Stimulated activated CD4-positive, alpha-beta T cell treated with anti-CD3 and anti-CD28 coated beads, Interleukin-1b, Interleukin-23, amount 100 ng/mL, for 1 hour (primary cell): ENCODE measurements at places on chromosomes 1 and 21.

GRCh38 chr1:188027613-188028012 is 1198.9 kb downstream of the PLA2G4A start:
- DNase-seq = no peak

DNA sequence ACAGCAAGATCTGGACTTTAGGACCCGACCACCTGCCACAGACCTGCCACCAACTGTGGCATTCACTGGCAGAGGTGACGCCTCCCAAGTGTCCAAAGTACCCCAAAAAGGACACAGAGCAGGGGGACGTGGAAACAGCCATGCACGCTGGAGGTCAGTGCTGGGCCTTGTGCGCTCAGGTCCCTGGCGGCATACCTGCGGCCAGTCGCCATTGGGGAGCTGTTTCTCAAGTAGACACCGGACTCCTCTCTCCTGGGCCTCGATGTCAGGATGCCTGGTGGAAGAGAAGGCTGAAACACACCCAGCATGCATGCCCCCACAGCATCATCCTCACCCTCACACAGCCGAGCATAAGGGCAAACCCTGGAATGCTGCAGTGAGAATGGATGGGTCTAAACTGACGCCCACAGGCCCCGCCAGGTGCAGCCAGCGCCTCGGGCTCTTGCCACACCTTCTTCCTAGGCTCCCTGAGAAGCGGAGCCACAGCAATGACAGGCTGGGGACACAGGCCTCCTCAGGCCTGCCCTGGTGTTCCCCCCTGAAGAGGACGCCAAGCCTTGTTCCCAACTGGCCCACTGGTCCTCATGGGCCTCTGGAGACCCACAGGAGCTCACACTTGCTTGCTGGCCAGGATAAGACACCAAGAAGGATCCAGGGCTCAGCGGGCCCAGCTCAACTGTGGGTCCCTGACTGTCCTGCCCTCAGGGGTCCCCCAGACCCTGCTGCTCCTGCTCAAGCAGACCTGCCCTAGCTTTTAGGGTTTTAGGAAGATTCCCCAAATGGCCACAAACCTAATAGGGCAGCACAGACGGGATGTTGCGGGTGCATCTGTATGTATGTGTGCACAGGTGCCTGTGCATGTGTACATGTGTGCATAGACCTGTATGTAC is 7.7 kb upstream of the SPATC1L start:
- DNase-seq = no peak

- no peak for DNase-seq
These were observed 29.6 kb downstream of the CHIA start for GRCh38 chr1:111320066-111320879.

DNA sequence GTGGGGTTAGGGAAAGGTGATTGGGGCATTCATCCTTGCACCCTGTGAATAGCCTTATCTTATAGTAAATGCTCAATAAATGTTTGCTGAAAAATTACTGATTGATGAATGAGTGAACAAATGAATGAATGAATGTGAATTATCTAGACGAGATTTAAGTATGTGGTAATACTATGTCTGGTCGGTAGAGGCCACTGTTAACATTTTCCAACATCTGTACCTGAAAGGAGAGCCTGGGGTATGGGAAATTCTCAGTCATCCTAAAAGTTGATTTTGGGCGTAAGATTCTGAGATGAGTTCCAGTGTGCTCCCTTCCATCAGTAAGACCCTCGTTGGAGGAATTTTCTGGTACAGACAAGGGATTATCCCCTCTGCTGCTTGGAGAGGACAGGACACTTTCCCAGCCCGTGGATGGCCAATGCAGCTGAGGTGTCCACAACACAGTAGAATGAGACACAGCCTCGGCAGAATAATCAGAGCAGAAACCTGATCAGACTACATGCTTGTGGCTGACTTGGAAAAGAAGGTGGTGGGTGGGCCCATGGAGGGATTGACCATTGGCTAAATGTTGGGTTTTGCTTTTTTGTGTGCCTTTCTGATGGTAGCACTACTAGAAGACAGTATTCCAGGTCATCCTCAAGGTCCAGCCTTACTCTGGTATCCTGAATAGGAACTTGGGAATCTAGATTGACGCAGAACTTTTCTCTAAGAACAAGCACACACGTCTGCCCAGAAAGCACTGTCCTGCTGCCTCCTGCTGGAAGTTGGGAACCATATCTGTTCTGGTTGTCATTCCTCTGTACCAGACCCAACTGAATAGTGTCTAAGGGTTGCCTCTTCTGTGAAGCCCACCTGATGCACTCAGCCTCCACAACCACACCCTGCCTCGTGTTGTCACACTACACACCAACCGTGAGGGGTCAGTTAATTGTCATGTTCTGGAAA is 262.0 kb downstream of the TNR start:
- DNase-seq = no peak

- no peak for DNase-seq
These were observed 53.1 kb downstream of the SH3GLB1 start for GRCh38 chr1:86757272-86757984.

DNA sequence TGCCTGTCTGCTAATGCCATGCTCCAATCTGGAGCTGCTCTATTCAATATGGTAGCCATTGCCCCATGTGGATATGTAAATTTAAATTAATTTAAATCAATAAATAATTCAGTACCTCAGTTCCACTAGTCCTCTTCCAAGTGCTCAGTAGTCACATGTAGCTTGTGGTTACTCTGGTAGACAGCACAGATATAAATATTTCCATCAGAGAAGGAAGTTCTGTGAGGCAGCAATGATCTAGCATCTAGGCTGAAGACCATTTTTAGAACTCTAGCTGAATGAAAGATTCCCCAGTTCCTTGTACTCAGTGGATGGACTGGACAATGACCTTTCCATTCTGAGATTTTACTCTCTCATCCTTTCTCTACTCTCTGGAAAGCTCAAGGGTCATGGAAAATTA is 25.8 kb upstream of the CAPZB start:
- no peak for DNase-seq

- DNase-seq = no peak
These were observed 15.9 kb upstream of the PEAR1 start for GRCh38 chr1:156877433-156878170.

DNA sequence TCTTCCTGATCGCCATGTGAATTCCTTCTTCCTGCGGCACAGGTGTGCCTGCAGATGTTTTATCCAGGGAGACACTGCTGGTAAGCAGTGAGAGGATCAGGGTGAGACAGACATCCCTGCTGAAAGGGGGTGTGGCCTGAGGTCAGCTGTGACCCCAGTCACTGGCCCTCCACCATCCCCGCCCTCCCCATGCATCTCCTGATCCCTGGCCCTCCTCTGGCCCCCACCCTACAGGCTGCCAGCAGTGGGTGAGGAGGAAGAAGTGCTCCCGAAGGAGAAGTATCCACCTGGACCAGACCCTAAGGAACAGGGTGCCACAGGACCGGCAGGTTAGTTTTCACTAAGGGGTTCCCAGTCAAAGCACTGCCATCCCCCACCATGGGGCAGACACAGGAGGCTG is 85.3 kb downstream of the GLIS1 start:
- no peak for DNase-seq

DNA sequence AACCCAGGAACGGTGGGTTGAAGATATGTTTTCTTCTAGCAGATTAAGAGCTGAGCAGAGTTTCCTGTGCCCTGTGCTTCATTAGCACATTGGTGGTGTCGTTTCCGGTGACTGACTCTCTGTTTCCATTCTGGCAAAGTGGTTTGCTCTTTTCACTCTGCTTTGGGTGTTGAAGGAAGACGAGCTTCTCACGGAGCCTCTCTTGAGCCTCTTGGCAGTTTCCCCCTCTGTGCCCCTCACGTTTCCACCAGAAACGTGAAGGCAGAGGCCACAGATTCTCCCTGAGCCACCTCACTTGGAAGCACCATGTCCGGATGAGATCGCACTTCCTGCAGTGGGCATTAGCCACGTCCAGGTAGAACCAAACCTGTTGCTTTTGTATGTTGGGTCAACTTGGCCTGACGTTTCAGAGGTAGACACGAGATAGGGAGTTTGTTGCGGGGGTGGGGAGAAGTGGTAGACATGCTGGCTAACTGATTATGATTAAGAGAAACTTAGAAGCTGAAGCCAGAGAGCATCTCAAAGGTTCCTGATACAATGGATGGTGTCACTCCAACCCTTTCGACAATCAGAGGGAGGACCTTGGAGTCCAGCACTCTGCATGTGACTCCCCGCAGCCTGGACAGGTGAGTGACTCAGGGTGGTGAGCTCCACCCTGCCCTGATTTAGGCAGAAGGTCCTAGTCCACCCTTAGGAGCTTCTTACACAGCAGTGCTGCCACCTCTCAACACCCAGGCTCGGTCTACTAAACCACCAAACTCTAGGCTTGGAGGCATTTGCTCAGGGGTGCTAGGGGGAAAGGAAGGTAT is at the start of gene LAX1:
Gene LAX1 (plus strand): TSS at position 155 of the 809 bp plus-strand sequence. CDS start 383 bp downstream, at position 538.
- peak; percentile 60 for DNase-seq
